Stimulated activated CD8-positive, alpha-beta memory T cell treated with anti-CD3 and anti-CD28 coated beads, Interleukin-4, amount 100 ng/mL, for 4 hours (primary cell): ENCODE measurements at places on chromosomes 7 and 10.

GRCh38 chr10:42578019-42578418 lies 60.4 kb downstream of the ZNF33B start:
- no peak for DNase-seq

GRCh38 chr7:35285799-35286198 lies 31.9 kb upstream of the TBX20 start:
- no peak for DNase-seq

GRCh38 chr10:64345856-64346255 lies 824.7 kb downstream of the REEP3 start:
- DNase-seq: no peak

DNA sequence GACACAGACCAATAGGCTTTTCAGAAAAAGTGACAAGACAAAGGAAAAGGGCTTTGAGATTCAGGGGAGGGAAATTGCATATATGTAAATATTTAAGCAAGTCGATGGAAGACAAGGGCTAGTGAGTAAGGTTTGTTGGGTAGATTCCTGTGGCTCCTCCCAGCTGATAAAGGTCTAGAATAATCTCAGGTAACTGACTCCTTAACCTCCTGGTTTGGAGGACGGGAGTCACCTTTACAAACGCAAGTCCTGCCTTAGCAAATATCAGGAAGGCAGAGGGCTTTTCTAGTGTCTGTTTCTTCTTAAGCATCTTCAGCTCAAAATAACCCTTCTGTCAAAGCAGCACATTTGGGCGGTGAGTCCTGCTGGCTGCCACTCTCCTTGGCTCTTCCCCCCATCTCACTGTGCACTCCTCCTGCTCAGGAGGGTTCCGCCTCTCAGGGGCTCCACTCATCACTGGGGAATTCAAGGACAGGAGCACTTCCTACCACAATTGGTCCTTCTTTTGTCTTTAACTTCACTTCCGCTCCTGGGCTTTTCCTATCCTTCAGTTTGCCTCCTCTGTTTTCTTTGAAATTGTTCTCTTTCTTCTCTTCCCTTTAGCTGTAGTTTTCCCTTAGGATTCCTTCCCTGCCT lies 496.3 kb upstream of the KLF6 start:
- DNase-seq: no peak

DNA sequence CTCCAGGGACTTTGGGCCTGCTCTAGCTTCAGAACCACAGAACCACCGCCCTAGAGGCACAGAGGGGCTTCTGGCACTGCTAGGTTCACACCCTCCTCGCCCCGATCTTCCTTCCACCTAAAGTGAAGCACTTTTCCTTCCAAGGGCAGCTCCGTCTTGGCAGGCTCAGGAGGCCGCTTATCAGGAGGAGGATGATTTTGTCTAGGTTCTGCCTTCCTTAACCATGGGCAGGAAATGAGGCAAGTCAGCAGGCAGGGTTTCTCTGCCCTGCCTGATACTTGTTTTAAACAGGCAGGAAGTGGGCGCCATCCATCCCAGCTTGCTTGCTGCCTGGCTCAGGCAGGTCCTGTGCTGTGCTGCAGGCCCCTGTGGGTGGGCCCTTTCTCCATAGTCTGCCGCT lies 8.3 kb upstream of the ATP6V0E2 start:
- DNase-seq: no peak

GRCh38 chr7:15947754-15948153 lies 261.3 kb upstream of the MEOX2 start:
- no peak for DNase-seq

- no peak for DNase-seq
These were observed 47.8 kb downstream of the NRCAM start for GRCh38 chr7:108408296-108408991.

DNA sequence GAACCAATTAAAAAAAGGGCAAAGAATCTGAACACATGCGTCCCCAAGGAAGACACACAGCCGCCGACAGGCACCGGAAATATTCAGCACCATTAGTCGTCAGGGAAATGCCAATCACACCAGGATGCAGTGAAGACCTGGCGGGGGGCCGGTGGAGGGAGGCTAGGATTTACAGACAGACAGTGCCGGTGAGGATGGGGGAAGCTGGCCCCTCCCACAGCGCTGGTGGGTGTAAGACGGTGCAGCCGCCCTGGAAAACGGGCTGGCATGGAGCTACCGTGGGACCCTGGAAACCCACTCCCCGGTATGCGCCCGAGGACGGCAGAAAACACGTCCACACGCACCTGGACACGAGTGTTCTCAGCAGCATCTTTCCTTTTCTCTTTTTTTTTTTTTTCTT lies 4.8 kb upstream of the ADAP1 start:
- no peak for DNase-seq

- no peak for DNase-seq
These were observed 266.3 kb downstream of the RPS24 start for GRCh38 chr10:78299851-78300468.

DNA sequence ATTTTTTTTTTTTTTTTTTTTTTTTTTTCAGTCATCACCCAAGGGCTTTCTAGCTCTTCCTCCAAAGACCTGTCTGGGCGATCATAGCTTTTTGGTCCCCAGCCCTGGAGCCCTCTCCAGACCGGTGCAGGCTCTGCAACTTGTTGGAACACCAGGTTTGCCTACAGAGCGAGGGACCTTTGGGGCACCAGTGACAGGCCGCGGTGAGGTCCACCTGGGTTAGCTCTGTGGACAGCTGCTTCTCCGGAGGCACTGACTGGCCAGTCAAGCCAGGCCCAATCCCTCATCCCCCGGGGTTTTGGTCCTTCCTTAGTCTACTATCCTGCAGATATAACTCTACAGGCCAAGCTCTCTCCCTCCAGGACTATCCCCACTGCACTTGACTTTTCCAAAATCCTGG lies 86.8 kb upstream of the SMNDC1 start:
- no peak for DNase-seq

DNA sequence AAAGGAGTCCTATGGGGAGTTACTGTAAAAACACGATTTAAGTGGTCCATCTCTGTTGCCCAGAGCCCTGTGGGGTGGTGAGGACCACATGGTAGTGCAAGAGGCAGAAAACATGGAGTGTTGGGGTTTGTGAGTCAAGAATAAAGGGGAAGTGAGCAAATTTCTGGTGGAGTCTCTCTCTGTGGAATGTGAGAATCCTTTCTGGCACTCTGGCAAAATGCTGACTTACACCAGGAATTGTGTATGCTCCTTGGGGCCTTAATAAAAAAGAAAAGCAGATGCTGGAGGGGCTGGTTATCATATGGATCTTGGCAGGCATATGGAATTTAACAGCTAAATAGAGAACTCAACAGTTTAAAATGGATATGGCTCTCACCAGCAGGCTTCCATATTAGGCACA lies 486.0 kb downstream of the TNS3 start:
- no peak for DNase-seq

DNA sequence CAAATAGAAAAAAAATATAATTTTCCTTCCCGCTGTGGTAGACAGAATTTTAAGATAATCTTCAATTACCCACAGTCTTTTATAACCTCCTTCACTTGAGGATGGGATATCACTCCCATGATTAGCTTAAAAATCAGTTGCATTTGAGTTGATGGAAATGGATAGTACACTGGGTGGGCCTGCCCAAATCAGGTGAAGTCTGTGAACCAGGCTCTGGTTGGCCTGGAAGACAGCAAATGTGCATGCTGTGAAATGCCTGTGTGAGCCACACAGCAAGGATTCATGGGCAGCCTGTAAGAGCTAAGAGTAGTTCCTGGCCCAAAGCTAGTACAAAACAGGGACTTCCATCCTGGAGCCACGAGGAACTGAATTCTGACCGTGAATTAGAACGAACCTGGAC lies 548.0 kb downstream of the CALN1 start:
- DNase-seq: no peak

DNA sequence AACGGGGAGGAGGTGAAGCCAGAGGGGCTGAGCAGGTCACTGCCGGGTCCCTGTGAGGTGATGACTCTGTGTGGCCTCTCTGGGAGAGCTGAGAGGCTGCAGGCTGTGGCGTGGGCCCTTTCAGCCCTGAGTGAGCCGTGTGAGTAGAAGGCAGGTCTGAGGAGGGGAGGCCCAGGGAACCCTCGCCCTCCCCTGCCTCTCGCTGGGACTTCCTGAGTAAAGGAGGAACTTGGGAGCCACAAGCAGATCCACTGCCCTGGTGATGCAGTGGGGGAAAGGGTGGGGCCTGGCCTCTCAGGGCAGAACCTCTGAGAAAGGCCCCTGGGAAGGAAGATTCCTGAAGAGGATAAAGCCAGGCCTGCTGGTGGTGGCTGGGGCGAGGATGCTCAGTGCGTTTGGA lies 22.8 kb downstream of the EEPD1 start:
- DNase-seq: no peak

- no peak for DNase-seq
These were observed 1156.7 kb downstream of the GATA3 start for GRCh38 chr10:9211228-9211627.

GRCh38 chr7:84822941-84823510 lies 363.8 kb downstream of the SEMA3D start:
- DNase-seq: no peak

DNA sequence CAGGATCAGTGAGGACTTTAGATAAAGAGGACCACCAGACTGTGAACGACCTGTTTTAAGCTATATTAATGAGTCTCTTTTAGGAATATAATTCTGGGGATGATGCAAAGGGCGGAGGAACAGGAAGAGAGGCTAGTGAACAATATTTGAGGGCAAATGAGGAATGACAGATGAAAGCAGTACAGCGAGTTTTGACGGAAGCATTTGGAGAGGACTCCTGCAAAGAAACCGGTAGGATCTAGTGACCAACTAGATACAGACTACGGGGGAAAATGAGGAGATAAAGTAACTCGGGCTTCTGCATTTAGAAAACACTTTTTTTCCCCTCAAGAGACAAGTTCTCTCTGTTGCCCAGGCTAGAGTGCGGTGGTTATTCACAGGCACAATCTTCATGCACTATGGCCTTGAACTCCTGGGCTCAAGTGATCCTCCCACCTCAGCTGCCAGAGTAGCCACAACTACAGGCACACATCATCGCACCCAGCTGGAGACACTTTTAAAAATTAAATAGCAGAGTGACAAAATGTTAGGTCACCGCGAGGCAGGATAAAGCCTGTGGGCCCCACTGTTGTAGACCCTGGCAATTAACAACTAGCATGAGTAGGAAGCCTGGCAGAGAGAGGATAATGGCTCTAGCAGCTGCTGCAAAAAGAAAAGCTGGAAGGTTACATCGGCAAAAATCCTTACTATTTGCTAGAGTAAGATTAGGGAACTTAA lies 143.2 kb downstream of the SRPK2 start:
- DNase-seq: no peak

- DNase-seq: no peak
These were observed 44.3 kb upstream of the FAM180A start for GRCh38 chr7:135792866-135793265.

GRCh38 chr7:11792166-11792565 lies 39.8 kb downstream of the THSD7A start:
- no peak for DNase-seq

- no peak for DNase-seq
These were observed 31.1 kb upstream of the RHEB start for GRCh38 chr7:151550656-151551286.

GRCh38 chr10:104486803-104487202 lies 133.2 kb downstream of the CFAP58 start:
- DNase-seq: no peak

- no peak for DNase-seq
These were observed 119.0 kb upstream of the CACUL1 start for GRCh38 chr10:118873738-118874105.

DNA sequence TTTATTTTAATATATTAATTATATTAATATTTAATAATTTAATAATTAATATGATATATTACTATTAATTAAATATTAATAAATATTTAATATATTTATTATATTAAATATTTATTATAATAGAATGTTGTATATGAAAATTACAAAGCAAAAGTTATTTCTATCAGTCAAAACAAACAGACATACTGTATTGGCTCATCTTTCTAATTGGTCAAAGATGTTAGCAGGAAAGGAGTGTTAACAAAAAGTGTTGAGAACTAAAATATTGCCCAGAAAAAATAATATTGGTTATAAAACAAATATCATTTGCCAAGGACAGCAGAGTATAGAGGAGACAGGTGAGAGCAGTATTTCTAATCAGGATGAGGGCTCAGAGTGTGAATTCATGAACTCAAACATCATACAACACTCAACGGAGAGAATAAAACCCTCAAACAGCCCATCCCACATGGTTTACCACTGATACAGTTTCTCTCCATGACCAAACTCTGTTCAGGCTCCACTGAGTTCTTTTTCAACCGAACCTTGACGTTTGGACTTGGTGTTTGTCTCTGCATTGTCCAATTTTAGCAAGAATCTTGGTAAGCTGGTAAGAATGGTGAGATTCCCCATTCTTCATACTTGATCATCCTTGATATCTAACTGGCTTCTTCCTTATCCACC lies 58.0 kb downstream of the TSPAN12 start:
- DNase-seq: no peak

DNA sequence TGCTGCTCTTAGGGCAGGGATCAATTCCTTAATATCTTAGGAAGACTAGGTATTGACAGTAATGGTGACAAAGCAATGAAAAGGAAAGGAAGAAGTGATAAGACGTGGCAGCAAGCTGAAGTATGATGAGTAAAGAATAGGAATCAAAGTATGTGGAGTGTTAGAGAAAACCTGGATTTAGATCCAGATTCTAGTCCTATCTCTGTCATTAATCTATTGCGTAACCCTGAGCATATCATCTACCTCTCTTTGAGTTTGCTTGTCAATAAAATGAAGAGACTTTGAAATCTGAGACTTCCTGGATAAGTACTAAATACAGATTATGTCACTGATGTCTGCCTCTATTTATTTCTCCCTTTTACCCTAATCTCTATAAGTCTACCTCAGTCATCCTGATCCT lies 89.2 kb downstream of the PTEN start:
- DNase-seq: no peak

GRCh38 chr7:28417321-28417940 lies 5.1 kb downstream of the CREB5 start:
- DNase-seq: no peak

DNA sequence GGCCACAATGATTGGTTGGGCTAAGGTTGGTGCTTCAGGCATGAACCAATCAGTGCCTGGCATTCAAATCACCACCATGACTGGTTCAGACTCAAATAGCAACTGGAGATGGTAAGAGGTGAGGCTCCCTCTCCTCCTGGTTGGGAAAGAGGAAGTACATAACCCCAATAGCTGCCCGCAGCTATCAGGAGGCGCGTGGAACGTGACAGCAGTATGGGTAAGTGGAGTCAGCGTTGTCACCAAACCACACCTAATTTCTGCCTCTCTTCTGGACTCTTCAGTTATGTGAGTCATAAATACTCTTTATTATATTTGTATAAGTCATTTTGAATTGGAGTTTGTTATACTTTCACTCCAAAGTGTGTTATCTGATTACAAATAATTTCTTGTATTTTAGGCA lies 17.9 kb upstream of the ITGA8 start:
- DNase-seq: no peak

GRCh38 chr7:3451701-3452100 lies 150.6 kb downstream of the SDK1 start:
- DNase-seq: no peak

DNA sequence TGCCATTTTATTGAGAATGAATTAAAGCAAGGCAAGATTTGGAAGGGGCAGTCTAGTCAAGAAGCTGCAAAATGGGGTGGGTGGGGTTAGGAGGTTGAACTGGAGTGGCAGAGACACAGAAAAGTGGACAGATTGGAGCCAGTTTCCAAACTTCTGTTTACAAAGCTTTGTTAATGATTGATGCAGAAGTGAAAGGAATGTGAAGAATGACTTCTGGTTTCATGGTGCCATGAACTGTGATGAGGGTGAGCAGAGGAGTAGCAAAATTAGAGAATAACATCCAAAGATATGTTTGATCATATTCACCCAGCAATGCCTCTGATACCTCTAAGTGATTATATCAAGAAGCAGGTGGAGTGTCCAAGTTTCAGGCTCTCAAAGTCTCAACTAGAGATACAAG lies 1118.0 kb upstream of the C7orf33 start:
- no peak for DNase-seq

GRCh38 chr7:4831723-4832495 lies 29.9 kb downstream of the PAPOLB start:
- DNase-seq: no peak
